ENCODE measurements at places on chromosomes 7 and 10.

DNA sequence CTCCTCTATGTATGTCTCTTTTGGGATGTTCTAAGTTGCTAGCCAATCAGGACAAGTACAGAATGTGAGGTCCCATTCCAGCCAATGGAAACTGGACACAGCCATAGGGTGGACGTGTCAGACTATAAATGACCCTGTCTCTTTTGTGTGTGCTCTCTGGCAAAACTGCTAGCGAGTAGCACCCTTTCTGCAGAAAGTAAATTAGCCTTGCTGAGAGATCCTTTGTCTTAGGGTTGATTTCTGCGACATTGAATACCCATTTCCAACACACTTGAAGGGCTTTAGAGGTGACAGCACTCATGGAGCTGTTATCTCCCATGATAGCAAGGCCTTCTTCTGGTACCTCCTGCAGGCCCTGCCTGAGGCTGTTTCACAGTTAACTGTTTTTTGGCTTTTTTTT, 107.5 kb downstream of the CCNY start:
- DNase-seq, result no peak

DNA sequence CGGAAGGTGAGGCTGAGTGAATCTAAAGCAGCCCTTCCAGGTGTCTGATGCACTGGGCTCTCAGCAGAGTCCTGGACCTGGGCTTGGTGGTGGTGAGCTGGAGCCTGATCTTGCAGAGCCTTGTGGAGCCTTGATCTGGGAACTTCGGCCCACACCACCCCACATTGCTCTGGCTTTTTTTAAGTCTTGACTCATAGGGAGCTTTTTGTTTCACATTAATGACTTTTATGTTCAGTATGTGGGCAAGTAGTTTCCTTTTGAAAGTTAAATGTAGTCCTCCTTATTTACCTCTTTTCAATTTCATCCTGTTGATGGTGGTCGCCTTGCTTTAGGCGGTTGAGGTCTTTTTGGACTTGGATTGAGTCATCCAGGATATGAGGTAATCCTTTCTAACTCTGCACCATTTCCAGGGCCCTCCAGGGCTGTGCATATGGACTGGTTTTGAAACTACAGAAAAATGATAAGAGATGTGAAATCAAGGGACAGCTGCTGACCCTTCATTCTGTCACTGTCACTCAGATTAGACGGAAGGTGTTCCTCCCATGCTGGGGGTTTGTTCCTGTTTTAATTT, 2.9 kb upstream of the NRAP start:
- DNase-seq, result peak; percentile 22

GRCh38 chr10:124032971-124033886, 60.2 kb downstream of the CHST15 start:
- peak; percentile 77 for DNase-seq

- peak; percentile 57 for DNase-seq
Measured at GRCh38 chr7:140326116-140326928, 72.0 kb downstream of the SLC37A3 start.

DNA sequence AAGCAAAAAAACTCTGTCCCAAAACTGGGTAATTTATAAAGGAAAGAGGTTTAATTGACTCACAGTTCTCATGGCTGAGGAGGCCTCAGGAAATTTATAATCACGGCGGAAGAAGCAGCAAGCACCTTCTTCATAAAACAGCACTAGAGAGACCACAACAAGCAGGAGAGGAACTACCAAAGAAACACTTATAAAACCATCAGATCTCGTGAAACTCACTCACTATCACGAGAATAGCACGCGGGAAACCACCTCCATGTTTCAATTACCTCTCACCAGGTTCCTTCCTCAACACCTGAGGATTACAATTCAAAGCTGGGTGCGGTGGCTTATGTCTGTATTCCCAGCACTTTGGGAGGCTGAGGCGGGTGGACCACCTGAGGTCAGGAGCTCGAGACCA, 48.5 kb downstream of the PDIA4 start:
- no peak for DNase-seq

DNA sequence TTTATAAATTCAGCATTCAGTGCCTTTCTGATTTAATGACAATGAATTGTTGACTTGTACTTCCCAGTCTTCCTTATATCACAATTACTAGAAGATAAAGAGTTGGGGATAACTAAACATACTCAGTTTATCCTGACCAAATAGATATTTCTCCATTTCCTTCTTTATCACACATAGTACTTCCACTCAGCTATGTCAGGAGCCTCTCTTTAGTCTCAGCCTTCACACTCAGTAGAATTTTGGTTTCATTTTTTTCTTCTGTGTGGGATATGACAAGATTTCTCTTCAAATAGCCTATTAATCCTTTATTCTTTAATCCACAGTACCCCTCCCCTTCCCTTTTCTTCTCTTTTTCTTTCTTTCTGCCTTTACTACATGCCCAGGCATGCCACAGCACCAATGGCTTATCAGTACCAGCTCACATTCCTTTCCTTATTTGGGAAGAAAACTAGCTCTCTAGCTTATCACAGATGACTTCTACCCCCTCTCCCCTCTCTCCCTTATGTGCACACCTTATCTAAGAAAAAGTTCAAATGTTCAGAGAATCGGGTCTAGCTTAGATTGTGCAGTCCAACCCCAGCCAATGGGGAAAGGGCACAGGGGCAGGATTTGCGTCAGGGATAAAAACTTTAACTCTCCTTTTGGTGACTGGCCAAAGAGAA, 109.0 kb downstream of the PHF14 start:
- no peak for DNase-seq

DNA sequence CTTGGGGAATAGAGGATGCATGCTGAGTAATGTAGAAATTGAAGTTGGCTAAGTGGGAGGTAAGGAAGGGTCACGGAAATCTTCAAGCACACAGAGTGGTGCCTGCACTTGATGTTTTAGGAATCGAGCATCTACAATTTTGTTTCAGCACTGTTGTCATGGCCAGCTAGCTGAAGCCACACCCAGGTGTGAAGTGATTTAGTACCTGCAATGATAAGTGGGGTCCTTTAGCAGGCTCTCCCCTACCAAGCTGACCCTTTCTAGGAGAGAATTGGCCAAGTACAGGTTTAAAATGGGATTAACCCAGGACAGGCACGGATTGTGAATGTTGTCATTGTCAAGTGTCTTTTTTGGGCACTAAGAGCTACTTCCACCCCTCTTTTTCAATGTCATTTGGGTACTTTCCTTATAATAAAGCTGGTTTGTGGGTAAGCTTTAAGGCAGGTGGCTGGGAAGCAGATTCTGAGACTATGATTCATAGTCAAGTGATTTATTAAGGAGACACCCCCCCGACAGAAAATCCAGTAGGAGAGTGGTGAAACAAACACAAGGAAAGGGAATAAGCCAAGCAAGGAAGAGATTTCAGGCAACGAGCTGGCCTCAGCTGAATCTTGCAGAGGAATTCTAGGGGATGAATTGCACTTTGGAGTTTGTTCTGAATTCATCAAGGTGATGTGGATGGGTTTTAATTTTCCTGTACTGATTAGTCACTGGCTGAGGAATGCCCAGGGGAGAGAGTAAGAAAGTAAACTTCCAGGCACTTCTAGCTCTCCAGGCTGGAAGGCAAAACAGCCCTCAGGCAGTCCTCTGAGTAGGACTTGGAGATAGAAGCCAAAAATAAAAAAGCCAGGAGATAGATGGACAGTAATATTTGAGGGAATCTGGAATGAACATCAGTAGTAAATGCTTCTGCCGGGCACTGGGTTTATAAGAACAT, 1128.4 kb downstream of the SORCS3 start:
- DNase-seq, result no peak

DNA sequence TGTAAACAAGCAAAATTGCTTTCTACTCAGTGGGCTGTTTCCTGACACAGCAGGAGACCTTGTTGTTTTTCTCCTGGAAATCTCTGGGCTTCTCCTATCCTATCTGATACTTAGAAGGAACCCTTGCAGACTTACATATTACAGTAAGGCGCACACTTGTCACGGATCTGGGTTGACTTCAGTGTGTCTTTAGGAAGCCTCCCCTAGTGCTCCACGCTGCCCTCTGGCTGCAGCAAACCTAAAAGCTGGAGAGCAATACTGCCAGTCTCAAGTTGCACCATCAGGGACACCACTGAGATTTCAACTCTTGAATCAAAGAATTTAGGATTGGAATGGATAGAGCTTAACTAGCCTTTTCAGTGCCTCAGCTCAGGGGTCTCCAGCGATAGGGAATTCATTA, 495.3 kb downstream of the LRMDA start:
- no peak for DNase-seq

- peak; percentile 22 for DNase-seq
Measured at GRCh38 chr7:1027242-1028043, 16.9 kb upstream of the GPR146 start.

DNA sequence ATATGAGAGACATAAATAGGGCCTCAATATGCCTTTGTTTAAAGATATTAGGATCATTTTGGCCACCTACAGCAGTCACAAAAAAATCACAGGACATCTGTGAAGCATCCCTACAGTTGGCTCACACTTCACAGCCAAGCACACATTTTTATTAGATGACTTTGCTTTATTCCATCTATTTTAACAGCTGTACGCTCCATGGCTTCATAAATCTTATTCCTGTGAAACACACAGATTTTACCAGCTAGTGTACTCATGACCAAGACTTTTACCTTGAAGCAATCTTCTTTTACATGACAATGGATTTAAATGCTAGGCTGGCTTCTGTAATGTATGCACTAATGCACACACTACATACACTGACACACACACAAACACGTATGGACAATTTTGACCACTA, 254.8 kb upstream of the PITRM1 start:
- DNase-seq, result no peak

GRCh38 chr7:134062460-134062859, 64.7 kb upstream of the LRGUK start:
- DNase-seq, result no peak

- no peak for DNase-seq
Measured at GRCh38 chr7:36961097-36961496, 236.8 kb upstream of the AOAH start.

GRCh38 chr10:33040436-33040835, 82.4 kb upstream of the ITGB1 start:
- no peak for DNase-seq

DNA sequence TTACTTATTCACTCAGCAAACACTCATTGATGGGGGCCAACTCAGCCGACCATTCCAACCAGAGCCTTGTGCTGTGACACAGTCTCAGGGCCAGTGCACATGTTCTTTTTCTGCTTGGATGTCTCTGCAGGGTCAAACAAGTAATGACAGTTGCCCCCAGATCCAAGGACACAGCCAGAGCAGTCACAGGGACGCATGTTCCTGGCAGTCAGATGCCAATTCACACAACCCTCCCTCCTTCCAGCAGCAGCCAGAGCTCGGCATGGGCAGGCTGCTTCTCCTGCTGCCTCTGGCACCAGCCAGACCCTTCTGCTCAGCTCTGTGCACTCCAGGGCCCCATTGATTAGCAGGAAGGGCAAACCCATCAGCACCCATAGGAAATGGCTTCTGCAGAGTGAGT, 20.3 kb downstream of the DRGX start:
- no peak for DNase-seq

- DNase-seq, result no peak
Measured at GRCh38 chr7:141660259-141660658, 41.7 kb downstream of the DENND11 start.

GRCh38 chr10:75236178-75236825, 545 bp upstream of the COMTD1 start:
- no peak for DNase-seq

All from HFFc6 (cell line).